ENCODE measurements at places on chromosomes 12 and 14.
A peak's percentile ranks its signal among the peaks of the same experiment; 100 is the strongest.

DNA sequence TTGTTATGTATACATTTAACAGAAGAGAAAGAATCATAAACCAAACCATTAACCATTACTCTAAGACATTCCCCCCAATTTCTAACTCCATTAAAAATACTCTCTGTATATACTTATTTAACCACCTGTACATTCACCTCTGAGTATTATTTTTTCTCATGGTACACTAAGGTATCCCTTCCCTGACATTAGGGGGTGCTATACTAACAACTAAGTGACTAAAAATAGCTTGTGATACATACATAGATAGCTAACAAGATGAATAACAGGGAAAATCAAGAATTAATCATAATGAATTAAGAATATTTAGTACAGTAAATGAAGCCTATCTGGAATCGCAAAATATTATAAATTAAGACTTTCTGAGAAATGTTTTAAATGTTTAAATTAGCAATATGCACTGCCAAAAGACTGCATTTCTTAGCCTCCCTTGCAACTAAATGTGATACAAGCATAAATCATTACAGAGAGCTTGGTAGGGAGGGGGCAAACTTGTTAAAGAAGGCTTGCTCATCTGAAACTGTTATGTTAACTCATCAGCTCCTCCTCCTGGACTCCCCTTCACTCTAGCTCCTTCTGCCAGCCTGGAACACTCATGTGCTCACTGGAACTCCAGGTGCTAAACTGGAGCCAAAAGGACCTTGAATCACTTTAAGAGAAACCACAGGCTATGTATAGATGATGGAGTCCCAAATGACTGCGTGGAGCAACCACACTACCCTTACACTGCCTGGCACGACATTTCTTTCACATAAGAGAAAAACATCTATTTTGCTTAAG lies 14.9 kb downstream of the C2CD5 start:
- peak; percentile 36 for DNase-seq

DNA sequence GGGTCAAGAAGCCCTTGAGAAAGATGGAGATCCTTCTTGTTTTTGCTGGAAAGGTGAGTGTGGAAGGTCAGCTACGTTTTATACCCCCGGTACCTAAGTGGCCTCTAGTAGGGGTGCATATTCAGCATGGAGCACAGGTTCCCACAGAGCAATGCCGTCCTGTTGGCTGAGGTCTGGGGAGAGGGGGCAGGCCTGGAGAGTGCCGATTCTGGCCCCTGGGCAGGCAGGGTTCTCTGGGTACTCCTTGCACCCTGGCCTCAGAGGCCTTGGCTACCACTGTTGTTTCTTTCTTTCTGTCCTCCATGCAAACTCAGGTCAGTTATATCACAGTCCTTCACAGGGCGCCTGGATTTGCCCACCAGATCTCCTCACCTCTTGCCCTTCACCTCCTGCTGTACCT lies 8.5 kb downstream of the RBP5 start:
- DNase-seq, result no peak

GRCh38 chr14:69687606-69688298 lies 76.4 kb downstream of the SUSD6 start:
- no peak for DNase-seq

DNA sequence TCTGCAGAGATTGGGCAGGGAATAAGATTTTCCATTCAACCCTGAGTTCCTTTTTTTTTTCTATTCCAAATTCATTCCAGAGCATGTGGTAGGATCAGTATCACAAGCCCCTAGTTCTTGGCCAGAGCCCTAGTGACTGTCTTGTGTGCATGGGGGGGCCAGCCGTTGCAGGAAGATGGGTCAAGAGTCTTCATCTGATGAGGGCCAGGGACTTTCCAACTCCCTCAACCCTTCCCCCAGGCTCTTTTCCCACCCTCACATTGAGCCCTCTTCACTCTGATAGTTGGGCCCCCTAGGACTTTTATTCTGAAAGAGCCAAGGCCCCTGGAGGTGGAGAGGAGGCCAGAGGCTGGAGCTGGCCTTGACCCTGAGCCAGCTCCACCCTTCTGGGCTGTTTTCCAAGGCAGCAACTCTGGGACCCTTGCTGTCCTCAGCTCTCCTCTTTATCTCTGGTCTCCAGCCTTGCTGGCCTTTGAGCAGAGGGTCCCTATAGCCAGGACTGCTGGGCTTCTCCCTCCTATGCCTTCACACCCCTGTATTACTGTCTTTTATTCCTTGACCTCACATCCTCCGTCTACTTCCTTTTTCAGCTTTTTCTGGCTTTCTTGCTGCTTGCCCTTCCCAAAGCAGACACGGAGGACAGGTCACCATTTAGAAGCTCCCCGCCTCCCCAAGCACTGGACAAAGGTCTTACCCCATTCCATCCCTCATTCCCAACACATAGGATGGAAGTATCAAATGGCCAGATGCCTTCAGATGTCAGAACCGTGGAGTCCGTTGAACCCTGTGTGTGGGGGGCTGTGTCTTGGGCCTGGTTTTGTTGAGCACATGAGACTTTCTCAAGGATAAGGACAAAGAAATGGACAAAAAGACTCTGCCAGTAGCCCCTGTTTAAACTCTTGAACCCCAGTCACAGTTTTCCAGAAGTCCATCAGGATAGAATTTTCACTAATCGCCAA lies 5.6 kb downstream of the RBP5 start:
- DNase-seq, result peak; percentile 4

GRCh38 chr14:69887740-69888657 lies 8.8 kb downstream of the SMOC1 start:
- no peak for DNase-seq

DNA sequence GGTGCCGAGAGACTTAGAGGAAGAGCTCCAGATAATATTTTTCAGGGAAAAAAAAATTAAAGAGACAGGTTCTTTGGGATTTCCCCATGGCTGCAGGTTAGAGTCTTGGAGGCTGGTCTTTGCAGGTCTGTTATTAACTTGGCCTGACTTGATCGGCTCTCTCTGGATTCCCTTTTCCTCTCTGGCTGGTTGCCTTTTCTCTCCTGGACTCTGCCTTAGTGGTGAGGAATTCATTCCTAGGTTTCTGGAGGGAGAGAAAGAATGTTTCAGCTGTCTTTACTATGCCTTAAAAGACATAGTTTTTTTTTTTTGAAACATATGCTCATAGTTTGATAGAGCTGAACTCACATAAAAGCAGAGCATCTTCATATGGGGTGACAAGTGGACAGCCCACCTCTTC lies 336.3 kb downstream of the BMP4 start:
- no peak for DNase-seq

DNA sequence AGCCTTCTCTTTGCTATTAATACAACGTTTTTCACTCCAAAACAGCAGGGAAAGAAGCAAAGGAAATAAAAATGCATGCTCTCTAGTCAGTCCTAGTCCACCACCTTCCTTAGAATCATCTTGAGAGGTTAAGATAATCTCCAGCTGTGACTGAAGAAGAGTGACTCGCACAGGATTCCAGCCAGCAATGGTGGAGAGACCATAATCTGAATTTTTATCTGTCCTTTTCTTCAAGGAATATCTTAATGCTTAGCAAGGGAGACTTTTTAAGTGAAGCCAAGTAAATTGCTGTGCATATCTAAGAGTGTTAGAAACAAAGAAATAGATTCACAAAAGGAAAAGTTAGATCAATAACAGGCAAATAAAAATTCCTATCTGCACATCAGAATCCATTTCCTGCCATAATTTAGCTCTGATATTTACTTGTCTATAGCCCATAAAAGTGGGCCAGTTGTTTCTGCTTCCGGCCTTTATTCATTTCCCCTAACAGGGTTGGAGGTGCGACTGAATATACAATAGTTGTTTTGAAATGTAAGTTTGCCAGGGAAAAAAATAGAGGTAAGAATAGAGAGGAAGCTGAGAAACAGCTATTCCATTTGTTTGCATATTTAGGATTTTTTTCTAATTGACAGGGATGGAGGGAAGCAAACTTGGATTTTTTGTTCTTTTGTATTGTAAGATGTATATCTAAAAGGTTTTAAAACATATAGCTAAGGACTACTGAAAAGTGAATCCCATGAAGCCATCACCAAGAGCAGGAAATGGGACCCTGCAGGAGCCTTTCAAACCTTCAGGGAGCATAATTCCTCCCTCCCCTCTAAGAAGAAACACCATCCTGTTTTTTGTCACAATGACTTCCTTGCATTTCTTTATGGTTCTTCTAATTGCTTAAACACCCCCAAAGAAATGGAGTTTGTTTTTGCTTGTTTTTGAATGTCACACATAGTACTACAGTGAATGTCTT lies 154.0 kb downstream of the ITPR2 start:
- DNase-seq, result peak; percentile 77

- DNase-seq, result no peak
Measured at GRCh38 chr12:99910342-99910741, 74.4 kb downstream of the ANKS1B start.

- no peak for DNase-seq
Measured at GRCh38 chr12:15982921-15983320, 71.8 kb downstream of the DERA start.

DNA sequence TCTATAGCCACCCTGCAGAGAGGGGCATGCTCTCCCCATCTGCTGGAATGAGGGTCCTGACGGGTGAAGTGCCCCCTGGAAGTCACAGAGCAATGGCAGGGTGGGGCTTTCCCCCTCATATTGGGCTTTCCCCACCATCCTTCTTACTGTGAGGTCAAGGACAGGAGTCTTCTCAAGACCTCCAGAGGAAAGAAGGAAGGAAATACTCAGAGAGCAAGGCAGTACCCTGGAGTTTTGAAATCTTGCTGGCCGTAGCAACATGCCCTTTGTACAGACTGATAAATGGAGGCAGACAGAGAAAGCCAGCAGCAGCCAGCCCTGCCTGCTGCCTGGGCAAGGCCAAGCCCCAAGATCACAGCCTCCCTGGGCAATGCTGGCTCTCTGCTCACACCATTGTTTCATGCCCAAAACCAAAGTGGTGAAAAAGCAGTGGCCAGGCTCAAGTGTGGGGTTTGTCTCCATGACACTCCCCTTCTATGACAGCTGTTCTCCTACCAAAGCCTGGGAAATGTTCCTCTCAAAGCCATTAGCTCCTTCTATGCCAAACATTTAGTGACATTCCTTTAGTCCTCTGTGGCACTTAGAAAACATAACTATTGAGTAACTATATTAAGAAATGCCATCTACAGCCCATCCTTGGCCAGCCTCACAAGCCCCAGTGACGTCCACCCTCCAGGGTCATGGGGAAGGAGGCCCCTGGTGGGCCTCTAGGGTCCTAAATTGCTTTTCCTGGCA lies 13.2 kb upstream of the ITPK1 start:
- no peak for DNase-seq

GRCh38 chr12:57865084-57865751 lies 18.7 kb upstream of the CTDSP2 start:
- DNase-seq, result peak; percentile 81

DNA sequence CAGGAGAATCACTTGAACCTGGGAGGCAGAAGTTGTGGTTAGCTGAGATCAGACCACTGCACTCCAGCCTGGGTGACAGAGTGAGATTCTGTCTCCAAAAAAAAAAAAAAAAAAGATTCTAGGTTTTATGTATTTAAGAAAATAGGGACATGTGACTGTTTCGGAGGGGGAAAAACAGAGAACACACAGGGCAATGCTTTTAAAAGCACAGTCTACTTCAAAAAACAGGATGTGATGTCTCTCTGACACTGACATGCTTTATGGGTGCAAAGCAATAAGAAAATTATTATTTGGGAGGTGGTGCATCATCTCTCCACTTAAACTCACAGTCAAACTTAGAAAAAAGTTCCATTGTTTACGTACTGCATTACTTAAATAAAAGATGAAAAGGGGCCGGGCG lies 28.7 kb downstream of the CLIP1 start:
- DNase-seq, result no peak

GRCh38 chr12:69935651-69936100 lies 110.6 kb downstream of the MYRFL start:
- DNase-seq, result no peak

DNA sequence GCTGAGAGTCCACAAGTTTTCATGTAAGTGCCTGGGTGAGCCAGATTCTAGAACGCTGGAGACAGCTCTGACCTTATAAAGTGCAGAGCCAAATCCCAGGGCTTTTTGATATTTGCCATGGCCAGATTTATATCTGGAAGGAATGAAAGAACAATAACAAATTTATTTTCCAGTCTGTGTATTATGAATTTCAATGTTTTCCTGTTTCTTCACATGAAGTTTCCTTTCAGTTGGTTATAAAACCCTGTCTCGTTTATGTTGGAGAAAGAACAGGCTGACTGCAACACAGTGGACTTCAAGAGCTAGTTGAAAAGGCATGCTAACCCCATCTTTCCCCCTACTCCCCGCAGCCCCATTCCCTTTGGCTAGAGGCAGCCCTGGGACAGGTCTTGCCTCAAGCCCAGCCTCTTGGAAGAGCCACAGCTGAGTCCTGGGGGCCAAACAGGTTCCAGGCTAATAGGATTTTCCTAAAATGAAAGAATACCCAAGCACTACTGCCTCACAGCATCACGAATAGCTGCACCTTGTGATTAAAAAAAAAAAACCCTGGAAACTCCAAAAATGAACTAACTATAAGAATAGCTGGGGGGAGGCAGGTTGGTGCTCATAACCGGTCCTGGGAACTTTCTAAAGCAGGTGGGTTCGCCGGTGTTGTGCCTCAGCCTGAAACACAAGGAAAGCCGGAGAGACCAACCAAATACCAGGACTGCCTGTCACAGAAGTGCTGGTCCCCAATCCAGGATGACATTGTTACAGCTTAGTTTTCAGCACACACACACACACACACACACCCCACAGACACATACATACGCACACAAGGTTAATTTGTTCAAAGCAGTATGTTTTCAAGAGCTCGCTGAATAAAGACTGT lies 1.5 kb downstream of the FBLN5 start:
- DNase-seq, result peak; percentile 49

GRCh38 chr14:77094672-77095284 lies 3.3 kb upstream of the CIPC start:
- peak; percentile 82 for DNase-seq

DNA sequence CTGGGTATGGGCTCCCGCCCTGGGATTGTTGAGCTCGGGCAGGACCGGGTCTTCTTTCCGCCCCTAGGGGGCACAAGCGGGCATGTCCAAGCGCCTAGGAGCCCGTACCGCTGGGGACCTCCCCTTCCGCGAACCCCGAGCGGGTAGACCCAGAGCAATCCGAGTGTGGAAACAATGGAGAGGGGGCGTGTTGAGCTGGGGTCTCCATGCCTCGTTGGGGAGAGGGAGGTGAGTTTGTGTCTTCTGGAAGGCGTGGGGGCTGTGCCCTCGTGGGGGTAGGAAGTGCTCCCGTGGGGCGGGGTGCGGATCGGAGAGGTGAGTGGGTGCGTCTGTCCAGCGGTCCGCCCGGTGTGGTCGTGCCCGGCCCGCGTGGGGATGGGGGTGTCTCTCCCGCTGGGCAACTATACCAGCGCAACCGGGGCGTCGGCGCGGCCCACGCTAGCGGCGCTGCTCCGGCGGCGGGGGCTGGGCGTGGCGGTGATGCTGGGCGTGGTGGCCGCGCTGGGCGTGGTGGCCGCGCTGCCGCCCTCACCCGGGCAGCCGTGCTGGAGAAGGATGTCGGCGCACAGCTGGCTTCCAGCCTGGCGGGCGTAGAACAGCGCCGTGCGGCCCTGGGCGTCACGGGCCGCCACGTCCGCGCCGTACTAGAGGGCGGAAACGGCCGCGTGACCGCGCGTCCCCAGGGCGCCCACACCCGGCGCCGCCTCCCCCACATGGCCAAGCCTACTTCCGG lies 12.2 kb downstream of the AGAP2 start:
- peak; percentile 74 for DNase-seq

All from endothelial cell of umbilical vein (primary cell).